Stimulated activated CD8-positive, alpha-beta memory T cell treated with anti-CD3 and anti-CD28 coated beads, Interleukin-15, amount 100 ng/mL, for 1 hour (primary cell): ENCODE measurements at places on chromosomes 12 and 14.

- DNase-seq: no peak
Measured at GRCh38 chr12:125221602-125222001, 156.4 kb downstream of the AACS start.

GRCh38 chr14:89415159-89415558 lies 1.9 kb downstream of the FOXN3 start:
- no peak for DNase-seq

GRCh38 chr12:13114251-13115052 lies 11.0 kb upstream of the GSG1 start:
- no peak for DNase-seq

GRCh38 chr14:92514844-92515514 lies 1.4 kb downstream of the RIN3 start:
- no peak for DNase-seq

DNA sequence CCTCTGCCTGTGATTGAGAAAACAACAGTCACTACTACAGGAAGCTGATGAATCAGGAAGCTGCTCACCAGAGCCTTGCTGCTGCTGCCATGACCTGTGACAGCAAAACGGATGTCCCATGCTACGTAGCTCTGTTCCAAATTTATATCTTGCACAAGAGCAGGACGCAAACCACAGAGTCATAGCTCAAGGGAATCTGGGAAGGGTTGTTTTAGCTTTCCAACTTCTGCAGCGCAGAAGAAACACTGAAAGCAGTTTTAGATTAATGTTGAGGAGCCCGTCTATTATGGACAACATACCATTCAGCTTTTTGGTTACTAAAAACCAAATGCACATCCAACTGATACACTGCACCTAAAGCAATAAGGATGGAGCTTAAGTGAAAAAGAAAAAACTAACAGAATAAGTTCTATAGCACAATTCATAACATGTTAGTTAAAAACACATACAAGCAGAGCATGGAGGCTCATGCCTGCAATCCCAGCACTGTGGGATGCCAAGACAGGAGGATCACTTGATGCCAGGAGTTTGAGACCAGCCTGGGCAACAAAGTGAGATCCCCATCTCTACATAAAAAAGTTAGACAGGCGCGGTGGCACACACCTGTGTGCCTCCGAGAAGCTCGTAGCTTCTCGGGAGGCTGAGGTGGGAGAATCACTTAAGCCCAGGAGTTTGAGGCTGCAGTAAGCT lies 1.7 kb upstream of the ANKRD33 start:
- peak; percentile 14 for DNase-seq

GRCh38 chr12:7940906-7941305 lies 4.9 kb upstream of the SLC2A3 start:
- no peak for DNase-seq

GRCh38 chr12:91001306-91001705 lies 3.5 kb downstream of the EPYC start:
- no peak for DNase-seq

- no peak for DNase-seq
Measured at GRCh38 chr12:863285-863684, 86.2 kb downstream of the RAD52 start.

- DNase-seq: no peak
Measured at GRCh38 chr12:119180380-119181040, 1.8 kb downstream of the HSPB8 start.

DNA sequence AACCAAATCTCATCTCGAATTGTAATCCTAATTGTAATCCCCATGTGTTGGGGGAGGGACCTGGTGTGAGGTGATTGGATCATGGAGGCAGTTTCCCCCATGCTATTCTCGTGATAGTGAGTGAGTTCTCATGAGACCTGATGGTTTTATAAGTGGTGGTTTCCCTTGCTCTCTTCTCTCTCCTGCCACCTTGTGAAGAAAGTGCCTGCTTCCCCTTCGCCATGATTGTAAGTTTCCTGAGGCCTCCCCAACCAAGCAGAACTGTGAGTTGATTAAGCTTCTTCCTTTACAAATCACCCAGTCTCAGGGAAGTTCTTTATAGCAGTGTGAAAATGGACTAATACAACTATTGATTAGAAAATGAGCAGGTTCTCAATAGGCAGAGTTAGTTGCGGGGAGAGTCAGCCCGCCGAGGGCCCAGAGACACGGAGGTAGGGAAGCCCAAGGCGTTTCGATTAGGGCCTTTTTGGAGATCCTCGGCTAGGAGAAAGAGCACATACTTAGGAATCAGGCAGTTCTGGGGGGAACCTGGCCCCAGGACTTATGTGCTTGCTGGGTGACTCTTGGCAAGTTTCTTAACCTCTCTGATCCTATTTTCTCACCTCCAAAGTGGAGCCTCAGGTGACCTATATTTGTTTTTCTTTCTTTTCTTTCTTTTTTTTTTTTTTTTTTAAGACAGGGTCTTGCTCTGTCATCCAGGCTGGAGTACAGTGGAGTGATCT lies 65.7 kb downstream of the MVK start:
- DNase-seq: no peak

DNA sequence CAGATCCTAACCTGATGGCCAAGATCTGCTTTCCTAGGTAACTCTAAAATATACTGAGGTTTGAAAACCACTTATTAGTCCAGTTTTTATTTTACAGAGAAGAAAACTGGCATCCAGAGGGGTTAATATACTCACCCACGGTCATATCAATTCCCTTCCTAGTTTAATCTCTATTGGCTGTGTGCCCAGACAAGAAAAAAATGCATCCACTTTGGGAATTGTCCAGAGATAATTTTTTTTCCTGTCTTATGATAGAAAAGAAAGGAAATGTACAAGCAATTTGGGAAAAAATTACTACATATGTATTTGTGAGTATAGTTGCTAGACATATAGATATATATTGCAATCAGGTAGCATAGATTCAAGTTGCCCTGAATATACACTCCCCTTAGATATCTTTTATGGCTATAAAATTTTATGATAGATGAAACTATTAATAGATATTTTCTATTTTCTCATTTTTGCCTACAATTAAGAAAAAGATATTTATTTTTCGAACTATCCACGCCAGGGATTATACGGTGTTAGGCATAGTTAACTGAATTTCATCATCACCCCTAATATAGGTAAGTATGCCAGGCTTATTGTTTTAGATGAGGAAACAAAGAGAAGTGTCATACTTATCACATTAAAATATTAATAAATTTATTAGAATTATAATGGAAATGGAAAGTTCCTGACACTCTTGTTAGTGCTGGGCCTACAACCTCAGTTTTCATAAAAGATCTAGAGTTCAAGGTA lies 100.5 kb upstream of the SLC38A2 start:
- DNase-seq: no peak

DNA sequence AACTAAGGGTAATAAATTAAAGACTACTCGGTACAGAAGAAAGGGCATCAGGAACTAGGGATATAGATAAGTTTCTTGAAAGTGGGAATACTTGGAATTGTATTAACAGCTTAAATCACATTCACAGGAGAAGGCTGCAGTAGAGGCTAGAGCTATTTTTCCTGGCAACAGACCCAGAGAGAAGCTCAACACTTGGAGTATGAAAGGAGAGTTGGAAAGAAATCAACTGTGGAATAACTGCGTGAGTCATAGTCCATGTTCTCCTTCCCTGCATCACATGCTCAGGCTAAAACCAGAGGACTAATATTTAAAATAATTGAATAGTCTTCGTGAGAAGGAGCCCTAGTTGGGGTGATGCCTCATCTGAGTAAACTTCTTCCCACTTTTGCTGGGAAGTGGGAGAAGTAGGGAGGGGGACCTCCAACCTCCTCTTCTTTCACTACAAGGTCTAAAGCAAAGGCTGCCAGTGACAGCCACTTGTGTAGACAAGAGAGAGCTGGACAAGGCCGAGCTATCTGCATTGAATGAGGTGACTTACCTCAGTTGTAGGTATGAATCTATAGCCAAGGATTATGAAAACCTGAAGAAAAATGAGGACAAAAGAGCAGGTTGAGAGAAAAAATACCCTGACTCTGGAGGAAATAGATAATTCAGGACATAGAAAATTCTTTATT lies 32.7 kb downstream of the DYRK2 start:
- DNase-seq: no peak

DNA sequence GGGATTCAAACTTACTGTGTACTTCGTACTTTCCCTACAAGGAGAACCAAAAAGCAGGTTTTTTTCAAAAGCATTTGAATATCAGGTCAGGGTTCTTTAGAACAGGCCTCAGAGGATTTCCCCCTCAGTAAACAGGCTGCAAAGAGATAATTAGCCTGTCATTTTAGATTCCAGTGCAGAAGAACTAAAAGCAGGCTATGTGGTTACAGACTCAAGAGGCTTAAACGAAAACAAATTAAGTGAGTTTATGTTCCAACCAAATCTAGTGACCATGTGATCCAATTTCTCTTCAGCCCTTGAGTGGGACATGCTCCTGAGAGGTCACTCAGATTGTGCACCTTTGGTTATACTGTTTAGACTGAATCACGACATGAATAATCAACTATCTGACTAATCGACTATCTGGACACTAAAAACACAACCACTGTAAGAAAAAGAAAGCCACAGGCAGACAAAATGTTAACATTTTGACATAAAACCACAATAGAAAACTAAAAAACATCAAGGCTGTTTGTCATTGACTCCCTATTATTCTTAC lies 4.5 kb downstream of the TMED8 start:
- DNase-seq: no peak

GRCh38 chr12:115261691-115262398 lies 577.9 kb upstream of the TBX3 start:
- DNase-seq: no peak

DNA sequence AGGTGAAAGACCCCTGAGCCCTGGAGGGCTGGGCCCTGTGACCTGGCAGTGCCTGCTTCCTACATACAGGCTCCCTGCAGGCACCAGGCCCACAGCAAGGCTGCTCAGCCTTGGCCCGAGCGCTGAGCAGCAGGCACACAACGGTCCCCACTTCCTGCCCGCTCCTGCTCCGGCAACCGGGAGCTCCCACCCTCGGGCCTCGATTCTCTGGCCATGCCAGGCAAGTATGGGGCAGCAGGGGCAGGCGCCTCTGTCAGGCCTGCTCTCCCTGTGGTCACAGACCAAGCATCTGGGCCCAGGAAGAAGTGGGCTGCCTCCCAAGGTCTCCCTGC lies 30.6 kb upstream of the NUDT14 start:
- DNase-seq: no peak

- no peak for DNase-seq
Measured at GRCh38 chr12:6730169-6730568, 6.3 kb downstream of the COPS7A start.

DNA sequence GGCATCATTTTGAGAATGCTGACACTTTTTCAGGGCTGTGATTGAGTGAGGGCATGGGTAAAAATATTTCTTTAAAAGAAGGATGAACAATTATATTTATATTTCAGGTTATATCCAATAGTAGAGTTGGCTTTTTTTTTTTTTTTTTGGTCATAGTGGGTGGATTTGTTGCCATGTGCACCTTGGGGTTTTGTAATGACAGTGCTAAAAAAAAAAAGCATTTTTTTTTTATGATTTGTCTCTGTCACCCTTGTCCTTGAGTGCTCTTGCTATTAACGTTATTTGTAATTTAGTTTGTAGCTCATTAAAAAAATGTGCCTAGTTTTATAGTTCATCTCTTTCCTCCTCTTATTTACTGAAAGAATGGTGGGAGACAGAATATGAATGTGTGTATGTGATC lies 1.4 kb upstream of the RAB5B start:
- DNase-seq: no peak

GRCh38 chr12:130920119-130920703 lies 33.5 kb upstream of the ADGRD1 start:
- DNase-seq: no peak

DNA sequence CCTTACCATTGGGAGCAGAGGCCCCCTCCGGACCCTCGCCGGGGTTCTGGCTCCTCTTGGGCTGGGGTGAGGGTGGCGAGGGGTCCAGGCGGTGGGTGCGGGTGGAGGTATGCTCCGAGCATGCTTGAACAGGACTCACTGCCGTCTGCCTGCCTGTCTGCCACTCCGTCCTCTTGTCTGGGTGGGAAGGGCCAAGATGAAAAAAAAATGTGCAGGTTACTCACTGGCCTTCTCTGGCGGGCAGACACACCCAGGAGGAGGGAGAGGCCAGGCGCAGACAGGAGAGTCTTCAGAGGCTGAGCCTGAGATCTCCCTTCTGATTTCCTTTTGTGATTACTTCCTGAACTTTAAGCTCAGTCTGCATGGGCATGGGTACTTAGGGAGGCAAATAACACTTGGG lies 76.1 kb downstream of the STON2 start:
- no peak for DNase-seq

- no peak for DNase-seq
Measured at GRCh38 chr12:122052285-122052684, 26.3 kb upstream of the MLXIP start.

GRCh38 chr12:119012179-119012578 lies 30.8 kb downstream of the SRRM4 start:
- DNase-seq: no peak

GRCh38 chr14:39847194-39847593 lies 415.0 kb upstream of the FBXO33 start:
- no peak for DNase-seq

GRCh38 chr12:47276621-47277309 lies 197.0 kb upstream of the AMIGO2 start:
- DNase-seq: peak; percentile 16

GRCh38 chr12:65620046-65620445 lies 204.2 kb upstream of the HMGA2 start:
- no peak for DNase-seq

DNA sequence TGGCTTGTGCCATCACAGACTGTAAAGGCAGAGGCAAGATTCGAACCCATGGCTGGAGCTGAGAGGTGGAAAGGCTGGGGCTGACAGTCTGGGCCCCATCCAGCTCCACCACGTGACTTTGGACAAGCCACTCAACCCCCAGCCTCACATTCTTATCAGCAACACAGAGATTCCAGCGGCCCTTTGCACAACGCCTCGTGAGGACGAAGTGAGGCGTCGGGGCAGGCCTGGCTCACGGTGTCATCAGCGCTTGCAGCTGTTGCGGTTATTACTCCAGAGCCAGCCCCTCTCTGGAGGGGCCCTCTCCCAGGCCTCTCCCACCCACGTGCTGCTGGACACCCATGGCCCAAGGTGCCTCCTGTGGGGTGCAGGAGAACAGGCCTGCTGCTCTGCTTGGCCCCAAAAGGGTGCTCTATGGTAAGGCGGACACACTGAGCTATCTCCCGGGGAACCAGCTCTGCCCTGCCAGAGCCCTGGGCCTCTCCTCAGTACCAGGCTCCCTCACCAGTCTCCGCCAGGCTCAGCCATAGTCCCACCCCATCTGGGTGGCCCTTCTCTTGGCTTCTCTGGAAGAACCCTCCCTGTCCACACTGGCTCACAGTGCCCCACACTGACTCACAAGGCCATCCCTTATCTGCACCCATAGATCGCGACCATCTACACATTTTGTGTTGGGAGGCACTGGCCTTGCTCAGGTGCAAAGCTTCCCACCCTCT lies 21.1 kb downstream of the CHGA start:
- no peak for DNase-seq

- DNase-seq: no peak
Measured at GRCh38 chr12:25054783-25055144, 105.9 kb upstream of the BCAT1 start.
